ENCODE measurements at places on chromosomes 13 and 19.

- DNase-seq = no peak
- no peaks in the 10 kb centered on the region for H3K4me1 ChIP-seq
- no peaks in the 10 kb centered on the region for H3K36me3 ChIP-seq
- no peaks in the 10 kb centered on the region for H3K27me3 ChIP-seq
- H3K27ac ChIP-seq = no peak overlapping the region
Observed at GRCh38 chr13:70894258-70894657, 786.0 kb upstream of the KLHL1 start.

DNA sequence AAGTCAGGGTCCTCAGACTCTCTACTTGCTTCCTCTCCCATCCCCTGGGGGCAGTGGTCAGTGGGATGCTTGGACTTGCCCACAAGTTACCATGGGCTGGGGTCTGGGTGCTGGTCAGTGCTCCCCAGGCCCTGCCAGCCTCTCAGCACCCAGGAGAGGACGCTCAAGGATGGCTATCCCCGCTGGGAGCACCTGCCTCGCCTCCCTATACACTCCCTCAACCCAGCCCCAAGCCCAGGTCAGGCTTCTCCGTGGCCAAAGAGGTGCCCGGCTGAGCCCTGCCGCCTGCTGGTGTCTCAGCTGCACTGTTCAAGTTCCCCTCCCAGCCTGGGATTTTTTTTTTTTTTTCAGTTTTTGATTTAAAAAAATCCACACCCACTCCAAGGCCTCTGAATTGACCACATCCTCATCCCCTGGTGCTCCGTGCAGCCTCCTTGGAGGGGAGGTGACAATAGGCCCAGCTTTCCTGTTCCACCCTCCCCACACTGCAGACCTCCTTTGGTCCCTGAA, 10.8 kb downstream of the F2RL3 start:
- no peaks in the 10 kb centered on the region for H3K27me3 ChIP-seq
- no peaks in the 10 kb centered on the region for H3K36me3 ChIP-seq
- peak; percentile 52 for DNase-seq
- H3K4me3 ChIP-seq = no peak overlapping the region
- H3K4me1 ChIP-seq = no peaks in the 10 kb centered on the region
- no peak overlapping the region for H3K27ac ChIP-seq

GRCh38 chr19:46786236-46787039, 2.0 kb downstream of the SLC1A5 start:
- peak; percentile 79 for DNase-seq
- peak overlapping the region; percentile 68 for H3K4me3 ChIP-seq
- H3K36me3 ChIP-seq = peaks cover 11% of the 10 kb centered on the region
- H3K4me1 ChIP-seq = peaks cover 11% of the 10 kb centered on the region

- H3K36me3 ChIP-seq = peaks cover 7% of the 10 kb centered on the region
- DNase-seq = no peak
- H3K27me3 ChIP-seq = no peaks in the 10 kb centered on the region
- H3K4me1 ChIP-seq = peaks cover 3% of the 10 kb centered on the region
- no peak overlapping the region for H3K27ac ChIP-seq
- no peak overlapping the region for H3K4me3 ChIP-seq
Observed at GRCh38 chr13:41133951-41134350, 1.3 kb upstream of the KBTBD6 start.

DNA sequence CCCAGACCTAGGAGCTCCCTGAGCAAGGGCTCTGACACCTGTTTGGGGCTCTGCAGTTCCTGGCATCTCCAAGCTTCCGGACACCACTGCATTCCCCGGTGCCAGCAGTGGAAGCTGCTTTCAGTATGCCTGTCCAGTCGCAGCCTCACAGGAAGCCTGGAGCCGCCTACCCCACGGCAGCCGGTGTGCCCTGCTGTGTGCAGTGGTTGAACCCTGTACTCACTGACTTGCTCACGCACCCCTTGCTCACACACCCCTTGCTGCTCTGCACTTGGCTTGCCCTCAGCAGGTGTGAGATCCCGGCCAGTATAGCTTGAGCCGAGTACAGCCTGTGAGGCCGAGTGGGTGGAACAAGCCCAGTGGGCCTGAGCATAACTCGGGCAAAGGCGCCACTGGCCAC, 70.3 kb downstream of the PIBF1 start:
- H3K4me3 ChIP-seq = no peak overlapping the region
- DNase-seq = no peak
- no peak overlapping the region for H3K27ac ChIP-seq
- H3K4me1 ChIP-seq = no peaks in the 10 kb centered on the region

DNA sequence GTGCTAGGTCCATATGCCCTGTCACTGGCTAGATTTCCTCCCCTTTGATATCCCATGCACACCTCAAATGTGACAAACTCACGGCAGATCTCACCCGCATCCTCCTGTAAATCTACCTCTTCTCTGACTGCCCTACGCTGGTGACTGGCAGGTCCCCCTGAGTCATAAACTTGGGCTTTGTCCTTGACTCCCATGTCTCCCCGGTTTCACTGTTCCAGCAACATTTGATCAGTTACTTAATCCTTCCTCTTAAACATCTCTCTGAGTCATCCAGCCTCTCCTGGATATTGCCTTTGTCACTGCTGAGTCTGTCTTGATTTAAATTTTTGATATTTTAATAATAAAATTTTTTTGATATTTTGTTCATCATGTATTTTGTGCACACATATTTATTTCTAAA, 26.5 kb downstream of the FAM216B start:
- H3K4me1 ChIP-seq = no peaks in the 10 kb centered on the region
- peak; percentile 3 for DNase-seq
- H3K27me3 ChIP-seq = no peaks in the 10 kb centered on the region
- no peak overlapping the region for H3K4me3 ChIP-seq
- no peaks in the 10 kb centered on the region for H3K36me3 ChIP-seq

- H3K4me3 ChIP-seq = peak overlapping the region; percentile 36
- H3K36me3 ChIP-seq = no peaks in the 10 kb centered on the region
- peaks cover 29% of the 10 kb centered on the region for H3K4me1 ChIP-seq
- H3K27me3 ChIP-seq = no peaks in the 10 kb centered on the region
- peak overlapping the region; percentile 91 for H3K27ac ChIP-seq
Observed at GRCh38 chr13:40190641-40191100, 475.8 kb downstream of the FOXO1 start.

GRCh38 chr19:4449022-4449638, 8.5 kb downstream of the UBXN6 start:
- H3K4me3 ChIP-seq = no peak overlapping the region
- no peaks in the 10 kb centered on the region for H3K27me3 ChIP-seq
- H3K4me1 ChIP-seq = peaks cover 5% of the 10 kb centered on the region
- no peak overlapping the region for H3K27ac ChIP-seq

DNA sequence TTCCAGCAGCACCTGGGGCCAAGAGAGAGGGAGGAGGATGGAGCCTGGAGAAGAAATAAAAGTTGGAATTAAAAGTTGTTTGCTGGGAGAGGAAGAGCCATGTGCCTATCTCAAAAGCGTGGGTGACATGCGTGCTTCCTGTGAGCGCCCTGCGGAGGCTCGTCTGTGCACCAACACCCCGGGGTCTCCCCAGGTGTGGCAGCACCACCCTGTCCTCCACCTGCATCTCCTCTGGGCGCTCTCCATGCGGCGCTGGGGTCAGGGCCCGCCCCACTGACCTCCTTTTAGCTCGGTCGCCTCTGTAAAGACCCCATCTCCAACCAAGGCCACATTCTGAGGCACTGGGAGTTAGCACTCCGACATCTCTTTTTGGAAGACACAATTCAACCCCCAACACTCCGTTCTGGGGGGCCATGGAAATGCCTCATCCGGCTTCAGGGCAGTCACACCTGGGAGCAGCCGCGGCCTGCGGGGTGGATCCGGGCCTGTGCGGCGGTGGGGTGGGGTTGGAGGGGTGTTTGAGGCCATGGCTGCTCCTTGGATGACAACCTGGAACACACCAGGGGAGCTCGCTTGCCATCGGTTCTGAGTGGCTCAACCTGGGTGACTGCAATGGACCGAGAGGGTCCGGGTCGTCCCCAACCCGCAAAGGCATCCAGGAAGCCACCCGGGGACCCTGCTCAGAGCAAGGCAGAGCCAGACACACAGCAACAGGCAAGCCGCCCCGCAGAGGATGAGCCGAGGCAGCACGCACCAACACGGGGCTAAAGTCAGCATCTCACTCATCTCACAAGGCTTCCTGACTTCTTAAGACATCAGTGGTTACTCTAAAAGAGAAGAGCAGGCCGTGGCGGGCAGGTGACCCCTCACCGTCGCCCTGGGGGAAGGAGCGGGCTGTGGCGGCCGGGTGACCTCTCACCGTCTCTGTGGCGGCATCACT, 79.4 kb upstream of the MCF2L start:
- DNase-seq = no peak
- no peak overlapping the region for H3K27ac ChIP-seq
- no peak overlapping the region for H3K4me3 ChIP-seq
- H3K27me3 ChIP-seq = peaks cover 6% of the 10 kb centered on the region

DNA sequence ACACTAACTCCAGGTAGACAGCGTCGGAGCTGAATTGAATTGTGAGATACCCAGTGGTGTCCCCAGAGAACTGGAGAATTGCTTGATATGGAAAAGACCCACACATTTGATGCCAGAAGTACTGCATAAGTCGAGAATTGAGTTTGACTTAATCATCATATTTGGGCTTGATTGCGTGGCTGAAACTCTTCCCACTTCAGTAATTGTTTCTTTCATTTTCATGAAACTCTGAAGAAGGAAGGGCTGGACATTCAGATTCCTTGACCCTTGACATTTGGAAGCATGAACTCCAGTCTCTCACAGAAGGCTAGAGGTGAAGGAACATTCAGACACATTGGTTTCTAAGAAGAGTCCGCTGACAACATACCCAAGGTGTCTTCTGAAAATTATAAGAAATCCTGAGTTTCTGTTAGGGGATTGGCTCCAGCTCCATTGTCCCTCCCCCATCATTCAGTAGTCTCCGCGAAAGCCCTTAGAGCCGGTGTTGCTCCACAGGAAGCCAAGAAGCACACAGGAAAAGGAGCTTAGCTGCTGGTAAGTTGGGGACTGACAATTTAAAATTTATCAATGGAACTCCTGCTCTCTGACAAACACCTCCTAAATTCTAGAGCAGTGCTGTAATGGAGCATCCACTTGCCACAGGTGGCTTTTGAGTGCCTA, at the start of gene FPR2:
Gene FPR2, plus strand, starts transcription at position 484 of the 660 bp plus-strand sequence. CDS start 7,479 bp downstream, outside the sequence.
- no peak within 1 kb of the TSS for H3K4me3 ChIP-seq
- no peaks in the 10 kb centered on the region for H3K27me3 ChIP-seq
- no peak within 1 kb of the TSS for H3K27ac ChIP-seq

DNA sequence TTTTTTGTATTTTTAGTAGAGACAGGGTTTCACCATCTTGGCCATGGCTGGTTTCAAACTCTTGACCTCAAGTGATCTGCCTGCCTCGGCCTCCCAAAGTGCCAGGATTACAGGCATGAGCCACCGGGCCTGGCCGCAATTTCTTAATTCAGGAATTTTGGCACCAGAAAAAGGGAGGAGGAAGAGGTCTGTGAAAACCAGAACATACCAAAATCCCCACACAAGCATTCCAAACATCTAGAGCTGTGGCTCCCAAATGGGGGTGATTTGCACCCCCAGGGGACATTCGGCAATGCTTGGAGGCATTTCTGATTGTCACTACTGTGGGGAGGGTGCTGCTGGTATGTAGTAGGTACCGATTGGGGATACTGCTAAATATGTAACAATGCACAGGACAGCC, 40.2 kb upstream of the ABCC4 start:
- H3K4me3 ChIP-seq = no peak overlapping the region
- H3K27me3 ChIP-seq = no peaks in the 10 kb centered on the region
- no peak overlapping the region for H3K27ac ChIP-seq

- H3K27ac ChIP-seq = no peak overlapping the region
- peak overlapping the region; percentile 49 for H3K4me3 ChIP-seq
- H3K36me3 ChIP-seq = no peaks in the 10 kb centered on the region
Observed at GRCh38 chr19:19372656-19373416, 32.6 kb upstream of the GATAD2A start.

DNA sequence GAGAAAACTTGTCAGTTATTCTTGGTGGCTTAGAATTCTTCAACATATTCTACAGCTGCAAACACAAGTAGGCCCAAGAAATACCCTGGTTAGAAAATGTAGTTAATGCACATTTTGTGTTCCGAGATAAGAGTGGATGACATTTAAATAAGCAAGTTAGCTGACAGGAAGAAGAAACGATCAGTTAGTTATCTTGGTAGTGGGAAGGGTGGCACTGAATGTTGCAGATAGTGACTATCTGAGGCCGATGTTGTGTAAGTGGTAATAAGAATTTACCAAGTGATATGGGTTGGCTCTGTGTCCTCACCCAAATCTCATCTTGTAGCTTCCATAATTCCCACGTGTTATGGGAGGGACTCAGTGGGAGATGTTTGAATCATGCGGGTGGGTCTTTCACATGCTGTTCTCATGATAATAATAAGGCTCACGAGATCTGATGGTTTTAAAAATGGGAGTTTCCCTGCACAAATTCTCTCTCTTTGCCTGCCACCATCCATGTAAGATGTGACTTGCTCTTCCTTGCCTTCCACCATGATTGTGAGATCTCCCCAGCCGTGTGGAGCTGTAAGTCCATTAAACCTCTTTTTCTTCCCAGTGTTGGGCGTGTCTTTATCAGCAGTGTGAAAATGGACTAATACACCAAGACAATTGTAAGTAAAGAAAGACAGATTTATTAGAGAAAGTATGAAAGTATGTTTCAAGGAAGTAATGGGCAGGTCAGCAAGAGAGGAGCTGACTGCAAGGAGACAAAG, 10.9 kb upstream of the AKAP11 start:
- no peak for DNase-seq
- H3K4me1 ChIP-seq = peaks cover 2% of the 10 kb centered on the region
- H3K27me3 ChIP-seq = no peaks in the 10 kb centered on the region
- H3K27ac ChIP-seq = no peak overlapping the region
- no peaks in the 10 kb centered on the region for H3K36me3 ChIP-seq

GRCh38 chr13:77868717-77869116, 49.9 kb downstream of the EDNRB start:
- H3K27ac ChIP-seq = no peak overlapping the region

DNA sequence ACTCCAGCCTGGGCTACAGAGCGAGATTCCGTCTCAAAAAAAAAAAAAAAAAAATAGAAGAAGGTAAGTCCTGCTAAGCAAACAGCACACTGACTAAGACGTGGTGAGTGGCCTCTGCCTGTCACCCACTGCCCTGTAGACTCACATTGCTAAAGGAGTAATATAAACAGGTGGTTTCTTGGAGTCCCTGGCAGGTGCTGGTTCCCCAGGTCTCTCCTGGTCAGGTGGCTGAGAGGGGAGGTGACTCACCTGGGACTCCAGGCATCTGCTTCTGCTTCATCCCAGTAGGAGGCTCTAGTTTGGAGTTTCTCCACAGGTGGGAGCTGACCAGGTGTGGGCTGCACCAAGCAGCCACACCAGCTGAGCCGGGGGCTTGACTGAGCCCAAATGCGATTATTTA, at the start of gene OR10H1:
Gene OR10H1, minus strand, starts transcription at position 359 of the 400 bp plus-strand sequence. CDS start 7,627 bp downstream, outside the sequence.
- DNase-seq = no peak
- H3K4me3 ChIP-seq = no peak within 1 kb of the TSS
- H3K36me3 ChIP-seq = no peaks in the 10 kb centered on the region
- peaks cover 7% of the 10 kb centered on the region for H3K27me3 ChIP-seq
